SW 1271 (cell line): ENCODE measurements at places on chromosomes 16 and 17.

- DNase-seq: no peak
Measured at GRCh38 chr16:89994389-89994720, 24.9 kb downstream of the DBNDD1 start.

GRCh38 chr16:75805946-75806345, 79.7 kb upstream of the CPHXL start:
- no peak for DNase-seq

- no peak for DNase-seq
Measured at GRCh38 chr17:60579090-60579489, 20.9 kb upstream of the PPM1D start.

DNA sequence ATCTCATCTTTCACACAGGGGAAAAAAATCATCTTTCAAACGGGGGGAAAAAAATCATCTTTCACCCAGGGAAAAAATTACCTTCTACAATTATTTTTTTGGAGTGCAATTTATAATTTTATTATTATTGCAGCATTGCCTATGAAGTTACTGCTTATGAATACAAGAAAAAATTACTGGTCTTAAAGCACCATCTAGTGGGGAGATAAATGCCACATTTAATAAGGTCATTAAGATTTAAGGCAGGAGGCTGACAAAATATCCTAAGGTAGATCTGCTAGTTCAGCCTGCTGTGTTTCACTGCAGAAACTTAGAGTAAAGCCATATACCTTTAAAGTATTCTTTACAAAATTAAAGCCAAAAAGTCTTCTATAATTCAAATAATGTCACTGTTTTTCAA, 13.7 kb downstream of the SHCBP1 start:
- peak; percentile 15 for DNase-seq

DNA sequence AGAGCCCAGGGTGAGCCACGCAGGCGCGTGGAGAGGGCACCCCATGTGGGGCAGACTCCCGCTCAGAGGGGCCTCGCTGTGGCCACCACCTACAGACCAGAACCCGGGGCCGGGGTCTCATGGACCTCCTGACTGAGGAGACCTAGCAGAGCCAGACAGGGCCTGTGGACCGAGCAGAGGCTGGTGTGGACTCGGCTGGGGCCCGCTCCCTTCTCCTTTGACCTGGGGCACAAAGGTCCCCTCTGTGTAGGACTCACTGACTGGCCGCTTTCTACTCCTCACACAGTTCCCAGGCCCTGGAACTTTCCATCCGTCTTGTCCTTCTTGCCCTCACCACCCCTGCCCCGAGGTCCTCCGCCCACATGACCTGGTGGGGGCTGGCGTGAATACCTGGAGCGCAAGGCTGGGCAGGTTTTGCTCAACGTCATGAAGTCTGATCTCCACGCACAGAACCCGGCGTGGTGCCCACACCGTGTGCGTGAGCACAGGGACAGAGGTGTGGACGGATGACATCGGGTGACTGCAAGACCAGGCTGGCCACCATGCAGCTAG, 44.7 kb upstream of the ACSF3 start:
- DNase-seq: no peak

GRCh38 chr17:79833744-79834564, 5.3 kb downstream of the CBX4 start:
- DNase-seq: no peak

DNA sequence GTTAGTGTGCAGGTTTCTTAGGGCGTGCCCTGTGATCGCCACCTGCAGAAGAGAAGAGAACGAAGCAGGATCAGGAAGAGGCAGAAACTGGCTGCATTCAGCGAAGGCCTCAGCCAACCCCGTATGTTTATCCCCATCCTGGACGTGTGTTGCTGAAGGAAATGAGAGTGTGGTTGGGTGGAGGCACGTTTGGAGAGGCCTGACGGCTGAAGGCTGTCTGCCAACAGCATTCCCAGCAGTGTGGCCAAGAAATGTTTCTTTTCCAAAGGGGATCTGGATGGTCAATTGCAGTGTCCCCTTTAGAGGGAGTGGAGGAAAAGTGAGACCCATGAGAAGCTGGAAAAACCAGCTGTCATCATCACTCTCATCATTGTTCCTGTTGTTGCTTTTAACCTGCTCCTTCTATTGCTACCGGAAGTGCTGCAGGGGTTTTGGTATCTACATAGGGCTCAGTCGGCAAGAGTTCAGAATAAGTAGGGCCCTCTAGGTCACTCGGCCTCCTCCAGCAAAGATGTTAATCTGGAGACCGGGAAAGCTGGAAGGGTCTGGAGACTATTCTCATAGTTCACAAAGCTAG, 46.5 kb upstream of the SLC47A1 start:
- no peak for DNase-seq

GRCh38 chr17:69503711-69504110, 89.2 kb downstream of the MAP2K6 start:
- DNase-seq: no peak

DNA sequence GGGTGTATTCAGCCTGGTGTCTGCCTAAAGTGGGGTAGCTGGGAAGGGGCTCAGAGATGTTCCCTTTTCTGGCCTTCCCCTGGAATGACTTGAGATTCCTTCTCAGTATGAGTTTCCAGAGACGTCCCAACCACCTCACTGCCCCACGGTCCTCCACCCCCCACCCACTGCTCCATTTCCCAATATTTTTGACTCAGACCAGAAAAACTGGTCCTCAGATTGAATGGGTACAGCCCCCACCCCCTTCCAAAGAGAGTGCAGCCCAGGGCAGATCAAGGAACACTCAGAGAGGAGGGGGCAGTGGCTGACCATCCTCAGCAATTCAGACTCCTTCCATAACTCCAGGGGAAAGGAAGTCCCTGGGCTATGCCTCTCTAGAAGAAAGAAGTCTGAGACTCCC, 3.2 kb downstream of the ACLY start:
- DNase-seq: no peak

GRCh38 chr17:50903604-50904517, 37.7 kb upstream of the TOB1 start:
- DNase-seq: no peak
